ENCODE measurements at places on chromosomes 5 and 9.

DNA sequence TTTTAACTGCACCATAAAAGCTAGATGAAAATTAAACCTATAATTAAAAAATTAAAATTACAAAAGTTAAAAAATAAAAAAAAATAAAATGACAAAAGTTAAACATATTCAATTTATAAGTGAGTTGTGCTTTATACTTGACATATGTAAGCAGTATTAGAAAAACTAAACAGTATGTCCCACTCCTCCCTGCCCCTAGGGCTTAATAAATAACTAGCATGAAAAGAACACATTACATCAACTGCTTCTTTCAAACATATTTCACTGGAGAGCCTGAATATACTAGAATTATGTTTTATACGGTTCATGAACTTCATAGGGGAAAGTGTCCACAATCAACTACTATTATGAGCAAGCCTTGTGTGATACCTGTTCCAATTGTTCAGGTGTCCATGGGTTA, 47.6 kb downstream of the ECPAS start:
- no peak for DNase-seq

- peak; percentile 94 for DNase-seq
Observed at GRCh38 chr5:171757853-171758535, 27.6 kb upstream of the SMIM23 start.

- DNase-seq = no peak
Observed at GRCh38 chr5:125463466-125464092, 717.1 kb upstream of the ZNF608 start.

DNA sequence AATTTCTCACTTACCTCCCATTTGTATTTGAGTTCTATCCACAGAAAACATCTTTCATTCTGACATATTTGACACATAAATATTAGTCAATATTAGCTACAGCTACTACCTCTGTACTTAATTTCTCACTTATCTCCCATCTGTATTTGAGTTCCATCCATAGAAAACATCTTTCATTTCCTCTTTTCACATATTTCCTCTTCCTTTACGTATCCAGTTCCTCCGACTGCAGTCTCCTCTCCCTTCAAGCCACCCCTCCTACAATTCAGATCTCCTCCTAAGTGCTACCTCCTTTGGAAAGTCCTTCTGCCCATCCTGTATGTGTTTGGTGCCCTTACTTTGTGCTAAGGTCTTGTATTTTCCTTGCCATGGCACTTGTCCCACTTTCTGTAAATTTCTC, 1.6 kb downstream of the SREK1IP1 start:
- no peak for DNase-seq

GRCh38 chr9:94802793-94803192, 76.3 kb downstream of the AOPEP start:
- DNase-seq = peak; percentile 47

- no peak for DNase-seq
Observed at GRCh38 chr9:81986051-81986450, 2.5 kb upstream of the SPATA31D1 start.

DNA sequence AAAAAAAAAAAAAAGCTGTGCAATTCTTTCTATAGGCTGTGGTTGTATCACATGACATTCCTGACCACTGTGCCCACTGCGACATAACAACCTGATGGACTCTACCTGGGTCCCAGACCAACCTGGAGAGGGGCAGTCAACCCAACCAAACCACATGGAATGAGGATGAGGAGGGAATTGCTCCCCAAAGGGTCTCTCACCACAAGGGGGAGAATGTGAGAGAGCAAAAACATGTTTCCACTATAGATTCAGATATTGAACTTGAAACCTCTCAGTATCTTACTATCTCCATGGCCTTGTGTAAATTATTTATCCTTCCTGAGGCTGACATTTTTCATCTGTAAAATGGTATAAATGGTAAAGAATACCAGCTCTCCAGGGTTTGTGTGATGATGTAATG, 66.9 kb upstream of the SV2C start:
- no peak for DNase-seq

DNA sequence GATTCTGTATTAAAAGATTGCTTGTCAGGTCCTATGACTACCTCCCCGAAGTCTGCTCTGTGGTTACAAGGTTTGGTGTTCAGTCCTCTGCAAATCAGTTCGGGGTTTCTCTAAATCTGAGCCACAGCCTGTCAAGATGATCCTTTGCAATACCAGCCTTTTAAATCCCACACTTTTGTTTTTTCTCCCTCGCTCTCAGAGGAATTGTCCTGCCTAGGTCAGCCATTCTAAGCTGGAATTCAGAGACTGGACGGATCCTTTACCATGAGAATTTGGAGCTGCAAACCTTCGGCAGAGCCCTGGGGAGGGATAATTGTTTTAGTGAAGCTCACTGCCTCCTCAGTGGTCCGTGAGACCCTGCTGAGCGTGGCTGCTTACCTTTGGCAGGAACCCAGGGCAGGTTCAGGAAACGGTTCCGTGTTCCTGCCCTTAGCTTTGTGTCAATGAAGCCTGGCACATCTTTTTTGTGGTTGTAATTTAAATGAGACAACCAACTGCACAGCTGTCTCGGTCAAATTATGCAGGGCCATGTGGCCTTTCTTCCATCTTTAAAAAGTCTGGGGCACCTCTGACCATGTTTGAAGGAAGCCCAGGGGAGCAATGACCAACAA, 47.2 kb downstream of the EBF1 start:
- no peak for DNase-seq

DNA sequence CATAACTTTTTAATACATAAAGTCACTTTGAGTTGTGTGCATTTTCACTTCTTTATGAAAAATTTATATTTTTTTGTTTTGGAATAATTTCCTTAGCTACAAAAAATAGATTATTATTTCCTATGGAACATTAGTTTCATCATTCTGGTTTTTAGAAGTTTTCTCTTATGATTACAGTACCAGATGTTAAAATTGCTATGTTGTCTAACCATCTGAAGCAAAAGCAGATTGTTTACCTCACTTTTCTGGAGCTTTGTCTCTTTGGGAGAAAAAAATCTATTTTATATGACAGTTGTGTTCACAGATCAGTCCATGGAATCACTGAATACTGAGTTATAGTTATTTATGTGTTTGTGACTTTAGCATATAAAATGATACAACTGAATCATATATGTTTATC, 708.9 kb upstream of the RIOK2 start:
- DNase-seq = no peak

DNA sequence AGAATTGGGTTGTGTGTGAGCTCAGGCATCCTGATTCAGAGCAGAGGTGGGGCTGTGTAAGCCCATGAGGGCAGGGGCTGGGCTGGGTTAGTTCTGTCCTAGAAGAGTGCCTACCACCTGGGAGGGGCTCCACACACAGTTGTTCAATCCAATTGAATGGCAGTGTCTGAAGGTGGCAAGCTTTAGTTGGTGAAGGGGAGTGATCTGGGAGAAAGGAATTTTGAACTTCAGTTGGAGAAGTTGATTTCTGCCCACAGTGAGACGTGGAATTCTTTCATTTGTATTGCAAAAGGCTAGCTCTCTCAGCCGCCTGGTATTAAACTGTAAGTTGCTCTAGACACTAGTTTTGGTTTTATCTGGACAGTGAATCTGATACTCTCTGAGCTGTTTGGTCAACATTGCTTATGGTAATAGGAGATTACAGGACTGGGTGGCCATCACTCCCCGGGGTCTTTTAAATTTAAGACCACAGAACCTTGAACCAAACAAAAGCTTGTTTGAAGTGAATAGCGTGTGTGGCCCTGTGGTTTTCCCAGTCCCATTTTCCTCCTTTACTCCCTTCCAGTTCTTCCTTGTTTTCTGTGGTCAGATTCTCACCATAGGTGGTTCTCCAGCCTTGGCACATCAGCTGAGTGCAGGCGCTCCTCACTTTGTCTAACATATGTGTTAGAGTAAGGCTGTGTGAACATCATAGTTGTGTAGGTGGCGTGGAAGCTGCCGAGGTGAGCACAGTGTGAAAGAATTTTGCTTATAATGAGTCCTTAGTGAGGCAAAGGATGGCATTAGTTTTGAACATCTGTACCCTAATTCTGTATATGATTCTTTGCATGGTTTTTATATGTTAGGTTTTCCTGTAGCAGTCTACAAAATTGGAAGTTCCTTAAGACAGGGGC, 78.0 kb downstream of the ARHGAP26 start:
- no peak for DNase-seq

- DNase-seq = no peak
Observed at GRCh38 chr9:113915817-113916434, 39.8 kb downstream of the ZNF618 start.

GRCh38 chr5:85920984-85921383, 696.8 kb upstream of the COX7C start:
- no peak for DNase-seq

- peak; percentile 17 for DNase-seq
Observed at GRCh38 chr5:76642390-76643040, 19.3 kb upstream of the F2RL2 start.

- DNase-seq = no peak
Observed at GRCh38 chr9:117088140-117088539, 326.7 kb downstream of the ASTN2 start.

DNA sequence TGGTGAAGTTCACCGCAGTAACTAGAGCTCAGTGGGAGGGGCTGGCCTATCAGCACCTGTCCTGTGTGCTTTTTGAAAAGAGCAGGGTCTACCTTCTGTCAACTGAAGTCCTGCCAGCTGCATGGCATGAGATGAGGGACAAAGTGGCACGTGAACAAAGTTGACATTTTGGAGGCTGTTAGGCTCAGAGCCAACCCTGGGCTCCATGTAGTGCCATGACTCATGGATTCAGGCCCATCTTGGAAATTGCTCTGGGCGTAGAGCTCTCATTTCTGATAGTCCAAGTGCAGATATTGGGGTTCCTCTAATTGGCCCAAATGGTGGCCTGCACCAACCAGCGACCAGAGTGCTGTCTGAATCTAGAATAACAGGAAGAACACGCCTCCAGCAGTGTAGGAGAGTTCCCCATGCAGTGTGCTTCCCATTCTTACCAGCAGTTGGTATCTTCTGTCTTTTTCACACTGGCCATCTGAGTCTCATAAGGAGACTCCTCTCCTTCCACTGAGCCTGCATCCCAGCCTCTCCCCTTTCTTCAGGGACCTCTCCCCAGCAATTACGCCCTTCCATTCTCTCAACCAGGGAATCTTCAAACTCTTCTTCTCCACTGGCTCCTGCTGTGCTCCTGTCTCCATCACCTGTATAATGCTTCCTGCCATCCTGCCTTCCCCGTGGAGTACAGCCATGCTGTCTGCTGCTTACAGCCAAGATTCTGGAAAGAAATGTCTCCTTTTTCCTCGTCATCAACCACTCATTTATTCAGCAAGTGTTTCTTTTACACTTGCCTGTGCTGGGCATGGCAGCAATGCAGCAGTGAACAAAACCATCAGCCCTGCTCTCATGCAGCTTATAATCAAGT, 30.4 kb downstream of the IRF1 start:
- DNase-seq = peak; percentile 17

GRCh38 chr9:17531642-17532254, 47.1 kb upstream of the SH3GL2 start:
- peak; percentile 35 for DNase-seq

DNA sequence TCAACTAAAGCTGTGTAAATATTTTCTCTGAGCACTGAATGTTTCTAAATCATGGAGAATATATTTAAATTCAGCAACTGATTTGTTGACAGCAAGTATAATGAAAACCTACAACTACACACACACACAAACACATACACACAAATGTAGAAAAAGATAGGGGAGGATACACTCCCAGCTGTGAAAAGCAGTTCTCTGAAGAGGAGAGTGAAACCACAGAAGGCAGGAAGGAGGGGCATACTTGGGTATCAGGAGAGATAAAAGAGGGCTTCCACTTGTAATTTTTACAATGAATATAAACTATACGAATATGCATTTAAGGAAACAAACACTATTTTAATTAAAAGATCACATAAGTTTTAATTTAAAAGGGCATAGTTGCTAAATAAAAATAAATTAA, 227.8 kb upstream of the SLC24A2 start:
- no peak for DNase-seq

DNA sequence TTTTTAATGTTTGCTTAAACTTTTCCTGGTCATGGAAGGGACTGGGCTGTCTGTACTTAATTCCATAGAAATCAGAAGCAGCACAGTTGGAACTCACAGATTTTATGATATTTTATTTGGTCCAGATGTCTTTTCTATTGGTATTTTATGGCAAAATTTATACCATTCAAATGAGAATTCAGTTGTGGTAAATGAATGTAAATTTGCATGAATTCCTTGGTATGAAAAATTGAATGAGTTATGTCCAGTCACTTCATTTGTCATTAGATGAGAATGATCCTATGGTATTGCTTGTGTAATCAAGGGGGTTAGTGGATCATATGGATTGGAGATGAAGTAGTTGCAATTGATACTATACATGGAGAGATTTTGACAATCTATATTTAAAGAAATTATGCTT, 188.0 kb downstream of the KDM4C start:
- peak; percentile 51 for DNase-seq

DNA sequence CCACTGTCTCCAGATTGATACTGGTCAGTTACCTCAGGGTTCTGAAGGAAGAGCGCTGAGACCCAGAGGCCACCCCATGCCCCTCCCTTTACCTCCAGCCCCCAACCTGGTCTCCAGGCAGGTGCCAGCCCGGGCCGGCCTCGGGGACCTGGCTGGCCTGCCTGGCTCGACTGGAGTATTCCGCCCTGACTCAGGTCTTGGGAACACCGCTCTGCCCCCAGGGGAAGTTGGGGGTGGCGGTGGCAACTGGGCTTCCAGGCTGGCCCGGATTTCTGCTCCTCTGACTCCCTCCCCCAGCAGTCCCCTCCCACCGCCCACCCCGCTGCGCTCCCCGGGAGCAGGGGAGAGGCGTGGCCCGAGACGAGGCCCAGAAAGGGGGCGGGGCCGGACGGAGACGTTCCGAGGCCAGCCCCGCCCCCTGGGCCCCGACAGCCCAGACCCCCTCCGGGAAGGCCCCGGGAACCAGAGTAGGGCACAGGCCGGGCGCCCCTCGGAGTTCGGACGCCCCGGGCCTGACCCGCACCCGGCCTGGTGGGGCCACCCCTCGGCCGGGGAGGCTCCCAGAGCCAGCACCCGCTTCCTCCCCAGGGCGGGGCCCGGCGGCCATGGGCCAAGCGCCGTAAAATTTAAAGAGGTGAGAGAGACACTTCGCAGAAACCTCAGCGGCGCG, 82.5 kb upstream of the ZBTB43 start:
- DNase-seq = peak; percentile 19
